ENCODE measurements at places on chromosomes 16 and 17.

DNA sequence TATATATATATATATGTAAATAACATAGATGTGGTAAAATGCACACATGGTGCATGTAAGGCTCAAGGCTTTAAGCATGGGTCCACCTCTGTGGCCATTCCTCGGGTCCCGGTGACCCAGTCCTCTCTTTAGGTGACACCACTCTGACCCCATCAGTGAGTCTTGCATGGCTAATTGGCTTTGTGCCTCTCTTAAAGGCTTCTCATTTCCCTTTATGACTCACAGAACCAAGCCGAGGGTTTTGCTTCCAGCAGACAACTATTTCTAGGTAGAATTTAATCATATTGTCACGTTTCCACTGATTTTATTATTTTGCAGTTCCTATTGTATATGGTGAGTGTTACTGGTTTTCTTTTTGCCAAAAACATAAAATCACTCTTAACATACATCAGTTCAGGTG, 59.7 kb downstream of the PLCG2 start:
- DNase-seq = no peak

GRCh38 chr16:17423221-17423620, 47.5 kb downstream of the XYLT1 start:
- no peak for DNase-seq

- no peak for DNase-seq
These were observed at the start of gene ZG16 for GRCh38 chr16:29777576-29778350. Gene ZG16, plus strand, starts transcription at chr16:29778256. Its CDS starts 1,011 bp downstream, at chr16:29779267.

GRCh38 chr16:86362155-86362849, 148.0 kb upstream of the FOXF1 start:
- no peak for DNase-seq

GRCh38 chr16:11398136-11398535, 52.9 kb downstream of the RMI2 start:
- DNase-seq = no peak

DNA sequence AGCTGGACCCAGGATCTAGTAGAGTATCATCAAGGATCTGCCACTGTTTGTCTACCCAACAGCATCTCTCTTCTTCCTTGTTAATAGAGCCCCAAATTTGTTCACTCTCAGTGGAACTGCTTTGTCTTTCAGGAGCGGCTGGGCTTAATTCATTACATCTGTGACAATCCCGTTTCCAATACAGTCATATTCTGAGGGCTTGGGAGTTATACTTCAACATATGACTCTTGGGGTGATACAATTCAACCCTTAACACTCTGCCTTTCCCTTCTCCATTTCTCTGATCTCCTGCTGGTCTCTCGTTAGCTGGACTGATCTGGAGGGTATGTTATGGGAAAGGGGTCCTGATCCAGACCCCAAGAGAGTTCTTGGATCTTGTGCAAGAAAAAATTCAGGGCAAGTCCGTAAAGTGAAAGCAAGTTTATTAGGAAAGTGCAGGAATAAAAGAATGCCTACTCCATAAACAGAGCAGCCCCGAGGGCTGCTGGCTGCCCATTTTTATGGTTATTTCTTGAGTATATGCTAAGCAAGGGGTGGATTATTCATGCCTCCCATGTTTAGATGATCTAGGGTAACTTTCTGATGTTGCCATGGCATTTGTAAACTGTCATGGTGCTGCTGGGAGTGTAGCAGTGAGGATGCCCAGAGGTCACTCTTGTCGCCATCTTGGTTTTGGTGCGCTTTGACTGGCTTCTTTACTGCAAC, 42.4 kb downstream of the IQCK start:
- no peak for DNase-seq

DNA sequence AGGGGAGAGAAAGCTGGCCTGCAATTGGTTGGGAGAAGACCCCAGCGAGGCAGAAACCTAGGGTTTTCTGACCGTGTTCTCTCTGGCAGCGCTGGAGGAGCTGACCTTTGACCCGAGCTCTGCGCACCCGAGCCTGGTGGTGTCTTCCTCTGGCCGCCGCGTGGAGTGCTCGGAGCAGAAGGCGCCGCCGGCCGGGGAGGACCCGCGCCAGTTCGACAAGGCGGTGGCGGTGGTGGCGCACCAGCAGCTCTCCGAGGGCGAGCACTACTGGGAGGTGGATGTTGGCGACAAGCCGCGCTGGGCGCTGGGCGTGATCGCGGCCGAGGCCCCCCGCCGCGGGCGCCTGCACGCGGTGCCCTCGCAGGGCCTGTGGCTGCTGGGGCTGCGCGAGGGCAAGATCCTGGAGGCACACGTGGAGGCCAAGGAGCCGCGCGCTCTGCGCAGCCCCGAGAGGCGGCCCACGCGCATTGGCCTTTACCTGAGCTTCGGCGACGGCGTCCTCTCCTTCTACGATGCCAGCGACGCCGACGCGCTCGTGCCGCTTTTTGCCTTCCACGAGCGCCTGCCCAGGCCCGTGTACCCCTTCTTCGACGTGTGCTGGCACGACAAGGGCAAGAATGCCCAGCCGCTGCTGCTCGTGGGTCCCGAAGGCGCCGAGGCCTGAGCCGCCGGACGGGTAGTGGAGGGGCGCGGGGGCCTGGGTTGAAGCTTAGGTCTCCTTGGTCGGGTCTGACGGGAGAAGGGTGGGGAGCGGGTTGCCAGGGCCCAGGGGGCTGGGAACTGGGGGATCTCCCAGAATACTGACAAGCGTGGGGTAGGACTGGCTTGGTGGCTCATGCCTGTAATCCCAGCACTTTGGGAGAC, 7.4 kb upstream of the PYDC1 start:
- no peak for DNase-seq

DNA sequence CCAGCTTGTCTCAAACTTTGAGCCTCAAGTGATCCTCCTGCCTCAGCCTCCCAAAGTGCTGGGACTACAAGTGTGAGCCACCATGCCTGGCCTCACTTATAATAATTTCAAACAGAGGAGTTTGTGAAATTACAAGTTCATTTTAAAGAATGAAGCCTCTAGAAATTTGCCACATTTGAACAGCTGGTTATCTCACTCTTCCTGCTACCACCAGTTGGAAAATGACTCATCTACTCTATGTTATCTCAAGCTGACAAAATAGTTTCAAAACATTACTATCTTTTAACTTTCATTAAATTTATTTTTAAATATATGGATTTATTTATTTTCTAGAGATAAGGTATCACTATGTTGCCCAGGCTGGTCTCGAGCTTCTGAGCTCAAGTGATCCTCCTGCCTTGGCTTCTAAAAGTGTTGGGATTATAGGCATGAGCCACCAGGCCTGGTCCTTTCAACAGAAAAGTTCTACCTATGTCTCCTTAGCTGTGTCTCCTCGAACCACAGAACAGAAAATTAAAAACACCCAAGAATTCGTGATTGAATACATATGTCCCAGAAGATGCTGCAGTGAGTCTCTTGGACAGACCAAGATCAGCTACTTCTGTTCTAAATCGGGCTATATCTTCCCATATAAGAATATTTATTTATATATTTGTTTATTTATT, 47.6 kb downstream of the MYH13 start:
- no peak for DNase-seq

DNA sequence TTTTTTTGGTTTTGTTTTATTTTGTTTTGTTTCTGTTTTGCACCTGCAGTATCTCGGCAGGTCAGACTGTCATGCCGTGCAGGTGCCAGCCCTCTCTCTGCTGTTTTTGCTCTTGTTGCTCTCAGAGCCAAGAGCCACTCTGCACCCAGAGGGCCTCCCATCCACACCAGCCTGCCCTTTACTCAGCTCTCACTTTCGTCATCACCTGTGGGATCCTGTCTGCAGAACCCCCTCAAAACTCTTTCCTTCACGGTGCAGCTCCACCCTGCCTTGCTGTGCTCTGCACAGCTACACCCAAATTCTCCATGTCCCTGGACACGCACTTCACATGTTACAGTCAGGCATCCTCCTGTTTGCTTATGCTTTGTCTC, 2.6 kb downstream of the AOC3 start:
- DNase-seq = no peak

GRCh38 chr16:85661740-85662481, 26.8 kb downstream of the GINS2 start:
- no peak for DNase-seq

GRCh38 chr17:64020056-64020766, at the start of gene ICAM2:
Gene ICAM2, minus strand, starts transcription at chr17:64020633. Its CDS starts 13,942 bp downstream, at chr17:64006691.
- no peak for DNase-seq

GRCh38 chr17:73617501-73617900, 26.7 kb downstream of the SDK2 start:
- DNase-seq = no peak

Measured in HFF-Myc (cell line).